NCI-H187 (cell line): ENCODE measurements at places on chromosomes 5 and 9.

DNA sequence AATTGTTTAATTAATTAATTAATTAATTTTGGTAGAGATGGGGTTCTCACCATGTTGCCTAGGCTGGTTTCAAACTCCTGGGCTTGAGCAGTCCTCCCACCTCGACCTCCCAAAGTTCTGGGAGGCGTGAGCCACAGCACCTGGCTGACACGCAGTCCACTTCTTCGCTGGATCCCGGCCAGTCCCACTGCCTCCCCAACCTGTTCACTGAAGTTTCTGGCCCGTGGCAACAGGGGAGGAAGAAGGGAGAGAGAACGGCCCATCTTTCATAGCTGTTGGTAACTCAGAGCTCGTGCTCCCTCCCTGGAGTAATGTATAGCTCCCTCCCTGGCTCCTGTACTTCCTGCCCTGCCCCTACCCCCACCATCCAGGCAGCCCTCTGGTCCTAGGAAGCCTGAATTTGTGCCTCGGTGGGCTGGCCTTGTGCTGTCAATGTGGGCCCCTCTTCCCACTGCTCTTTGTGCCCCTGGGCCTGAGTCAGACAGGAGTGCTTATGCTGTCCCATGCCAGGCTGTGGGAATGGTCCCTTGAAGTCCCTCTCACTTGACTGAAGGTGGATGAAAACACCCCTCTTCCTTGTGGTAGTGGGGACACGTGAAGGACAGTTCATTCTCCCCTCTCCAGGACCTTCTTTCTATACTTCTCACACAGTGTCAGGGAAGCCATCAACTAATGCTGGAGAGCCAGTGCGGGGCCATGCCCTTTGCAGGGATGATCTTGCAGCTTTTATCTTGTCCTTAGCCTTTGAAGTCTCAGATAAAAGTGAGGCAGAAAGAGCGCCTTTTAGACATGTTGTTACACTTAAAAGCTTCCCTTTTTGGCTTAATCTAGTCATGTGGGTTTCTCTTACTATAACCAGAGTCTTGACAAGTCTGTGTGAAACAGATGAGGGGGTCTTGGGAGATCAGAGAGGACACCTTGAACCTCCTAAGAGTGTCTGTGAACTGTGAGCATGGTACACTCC lies 38.1 kb downstream of the ANGPTL2 start:
- DNase-seq: no peak

- DNase-seq: no peak
Measured at GRCh38 chr5:137622850-137623249, 113.0 kb downstream of the KLHL3 start.

- peak; percentile 46 for DNase-seq
Measured at GRCh38 chr5:43631182-43631910, 28.4 kb downstream of the NNT start.

DNA sequence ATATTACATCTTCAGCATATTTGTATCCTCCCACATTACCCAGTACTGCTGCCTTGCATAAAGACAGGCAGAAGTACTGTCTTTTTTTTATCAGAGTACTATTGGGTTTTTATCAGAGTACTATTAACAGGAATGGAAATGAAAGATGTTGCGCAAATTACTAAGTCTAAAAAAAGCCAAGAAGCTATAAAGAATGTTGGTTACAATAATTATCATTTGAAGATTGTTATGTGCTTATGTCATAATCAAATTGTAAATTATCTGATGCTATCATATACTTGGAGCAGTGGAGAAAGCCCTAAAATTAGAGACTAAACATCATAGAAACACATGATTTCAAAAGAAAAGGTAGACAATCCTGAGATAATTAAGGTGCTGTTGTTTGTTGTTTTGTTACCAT lies 188.8 kb downstream of the CCDC192 start:
- DNase-seq: no peak

- DNase-seq: no peak
Measured at GRCh38 chr9:99336005-99336404, 113.9 kb downstream of the SEC61B start.

- DNase-seq: no peak
Measured at GRCh38 chr5:4651806-4652565, 488.1 kb upstream of the ADAMTS16 start.

DNA sequence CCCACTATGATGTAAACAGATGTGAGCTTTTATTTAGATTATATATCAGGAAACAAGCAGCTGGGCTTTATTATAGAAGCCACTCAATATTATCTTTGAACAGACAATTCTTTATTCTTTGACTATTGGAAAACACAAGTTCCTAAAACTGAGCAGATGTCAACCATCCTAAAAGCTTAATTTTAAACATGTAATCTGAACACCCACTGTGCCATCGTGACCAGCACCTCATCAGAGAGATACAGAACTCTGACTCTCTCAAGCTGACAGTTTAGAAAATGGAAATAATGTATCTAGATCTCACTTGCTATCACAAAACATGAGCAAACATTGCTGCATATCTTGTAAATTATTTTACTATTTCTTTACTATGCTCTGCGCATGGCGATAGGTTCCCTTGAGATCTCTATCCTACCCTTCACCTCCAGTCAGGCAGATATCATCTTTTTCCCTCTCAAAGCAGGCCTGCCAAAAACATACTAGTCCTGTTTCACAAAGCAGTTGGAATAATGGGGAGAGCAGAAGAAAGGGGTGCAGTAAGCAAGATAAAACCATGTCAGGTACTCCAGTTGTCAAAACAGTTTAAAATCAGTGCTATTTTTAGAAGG lies 151.0 kb downstream of the KIAA0825 start:
- DNase-seq: no peak

GRCh38 chr9:113350937-113351336 lies 1.6 kb downstream of the BSPRY start:
- no peak for DNase-seq

DNA sequence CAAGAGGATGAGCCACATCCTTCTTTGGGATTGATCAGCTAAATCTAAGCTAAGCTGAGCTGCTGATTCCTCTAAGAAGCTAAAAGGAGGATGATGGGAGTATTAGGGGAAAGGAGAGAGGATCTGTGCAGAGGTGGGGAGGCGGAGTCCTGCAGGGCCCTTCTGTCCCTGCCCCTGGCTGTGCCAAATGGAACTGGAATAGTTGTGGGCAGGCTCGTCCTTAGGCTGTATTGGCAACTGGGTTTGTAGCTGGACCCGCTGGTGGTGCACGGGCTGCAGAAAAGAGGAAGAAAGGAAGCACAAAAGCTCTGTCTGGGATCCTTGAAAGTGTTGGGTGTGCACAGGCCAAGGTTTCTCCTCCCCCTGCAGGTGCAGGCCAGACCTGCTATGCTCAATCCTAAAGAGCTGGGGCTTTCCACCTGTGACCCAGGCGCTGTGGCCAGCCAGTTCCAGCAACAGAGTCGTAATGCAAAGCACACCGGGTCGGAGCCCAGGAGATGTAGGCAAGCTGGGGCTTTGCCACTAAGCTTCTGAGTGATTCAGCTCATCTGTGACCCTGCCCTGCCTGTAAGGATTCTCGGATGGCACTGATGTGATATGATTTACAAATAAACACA lies 9.8 kb downstream of the CLTB start:
- no peak for DNase-seq

DNA sequence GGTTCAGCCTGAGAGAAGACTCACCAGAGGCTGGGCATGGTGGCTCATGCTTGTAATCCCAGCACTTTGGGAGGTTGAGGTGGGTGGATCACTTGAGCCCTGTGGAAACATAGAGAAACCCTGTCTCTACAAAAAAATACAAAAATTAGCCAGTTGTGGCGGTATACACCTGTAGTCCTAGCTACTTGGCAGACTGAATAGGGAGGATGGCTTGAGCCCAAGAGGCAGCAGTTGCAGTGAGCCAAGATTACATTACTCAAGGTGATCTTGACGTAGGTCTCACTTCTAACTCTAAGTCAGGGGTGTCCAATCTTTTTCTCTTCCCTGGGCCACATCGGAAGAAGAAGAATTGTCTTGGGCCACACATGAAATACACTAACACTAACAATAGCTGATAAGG lies 16.2 kb upstream of the ATP6V1G1 start:
- no peak for DNase-seq

- DNase-seq: no peak
Measured at GRCh38 chr5:86880785-86881492, 263.2 kb downstream of the COX7C start.

- no peak for DNase-seq
Measured at GRCh38 chr5:149684371-149684770, 45.7 kb upstream of the PPARGC1B start.

- DNase-seq: no peak
Measured at GRCh38 chr9:95107976-95108375, 209.5 kb downstream of the FANCC start.

DNA sequence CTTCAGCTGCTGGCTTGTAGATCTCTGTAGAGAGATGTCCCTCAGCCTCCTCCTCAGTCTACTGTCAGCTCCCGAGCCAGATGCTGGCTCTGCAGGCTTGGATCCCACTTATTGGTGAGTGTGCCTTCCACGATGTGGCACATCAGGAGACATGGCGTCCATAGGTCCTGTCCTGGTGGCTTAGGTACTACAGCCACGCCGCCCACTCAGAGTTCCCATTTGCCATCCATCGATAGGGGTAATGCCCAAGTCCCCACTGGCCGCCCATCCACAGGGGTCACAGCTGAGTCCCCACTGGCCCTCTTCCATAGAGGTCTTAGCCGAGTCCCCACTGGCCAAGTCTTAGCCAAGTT lies 17.3 kb downstream of the EXOC3 start:
- no peak for DNase-seq

DNA sequence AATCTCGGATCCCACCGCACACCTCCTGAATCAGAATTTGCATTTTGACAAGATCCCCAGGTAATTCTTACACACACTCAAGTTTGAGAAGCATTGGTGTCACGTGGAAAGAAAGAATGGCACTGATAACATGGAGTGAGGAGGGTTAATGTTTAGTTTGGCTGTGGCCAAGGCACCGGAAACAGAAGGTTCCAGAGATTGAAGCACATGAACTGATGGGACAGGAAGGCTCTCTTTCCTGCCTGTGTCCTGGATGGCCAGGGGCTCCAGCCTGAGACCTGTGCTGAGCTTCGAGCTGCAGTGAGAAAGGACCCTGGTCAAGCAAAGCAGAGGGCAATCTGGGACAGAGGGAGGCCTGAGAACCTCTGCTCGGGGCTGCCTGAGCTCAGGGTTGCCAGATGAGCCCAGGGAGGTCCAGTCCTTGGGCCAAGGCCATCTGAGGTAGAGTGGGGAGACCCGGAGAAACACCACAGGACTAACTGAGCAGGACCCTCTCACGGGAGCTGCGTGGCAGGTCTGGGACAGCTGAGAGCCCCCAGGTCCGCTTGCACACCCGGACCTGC lies 27.3 kb downstream of the AFAP1L1 start:
- no peak for DNase-seq

DNA sequence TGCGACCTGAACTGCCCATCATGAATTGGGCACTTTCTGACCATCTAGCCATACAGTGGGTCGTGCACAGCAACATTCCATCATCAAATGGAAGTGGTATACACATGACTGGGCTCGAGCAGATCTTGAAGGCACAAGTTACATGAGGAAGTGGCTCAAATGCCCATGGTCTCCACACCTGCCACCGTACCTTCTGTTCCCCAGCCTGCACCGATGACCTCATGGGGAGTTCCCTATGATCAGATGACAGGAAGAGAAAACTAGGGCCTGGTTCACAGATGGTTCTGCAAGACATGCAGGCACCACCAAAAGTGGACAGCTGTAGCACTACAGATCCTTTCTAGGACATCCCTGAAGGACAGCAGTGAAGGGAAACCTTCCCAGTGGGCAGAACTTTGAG lies 21.8 kb downstream of the MTMR12 start:
- no peak for DNase-seq

GRCh38 chr9:100561256-100561655 lies 16.6 kb upstream of the CAVIN4 start:
- no peak for DNase-seq

- DNase-seq: no peak
Measured at GRCh38 chr9:106769331-106769730, 93.6 kb upstream of the ZNF462 start.

DNA sequence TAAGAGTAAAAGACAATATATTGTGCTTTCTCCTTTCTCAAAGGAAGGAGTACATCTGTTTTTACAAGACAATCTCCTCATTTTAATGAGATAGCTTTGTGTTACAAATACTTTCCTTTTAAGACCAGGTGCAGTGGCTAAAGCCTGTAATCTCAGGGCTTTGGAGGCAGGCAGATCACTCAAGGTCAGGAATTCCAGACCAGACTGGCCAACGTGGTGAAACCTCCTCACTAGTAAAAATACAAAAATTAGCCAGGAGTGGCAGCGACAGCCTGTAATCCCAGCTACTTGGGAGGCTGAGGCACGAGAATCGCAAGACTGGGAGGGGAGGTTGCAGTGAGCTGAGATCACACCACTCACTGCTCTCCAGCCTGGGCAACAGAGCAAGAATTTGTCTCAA lies 11.8 kb downstream of the TMEM161B start:
- no peak for DNase-seq

- no peak for DNase-seq
Measured at GRCh38 chr5:158698768-158699284, 400.9 kb downstream of the EBF1 start.

GRCh38 chr9:21811914-21812313 lies 9.5 kb downstream of the MTAP start:
- no peak for DNase-seq

DNA sequence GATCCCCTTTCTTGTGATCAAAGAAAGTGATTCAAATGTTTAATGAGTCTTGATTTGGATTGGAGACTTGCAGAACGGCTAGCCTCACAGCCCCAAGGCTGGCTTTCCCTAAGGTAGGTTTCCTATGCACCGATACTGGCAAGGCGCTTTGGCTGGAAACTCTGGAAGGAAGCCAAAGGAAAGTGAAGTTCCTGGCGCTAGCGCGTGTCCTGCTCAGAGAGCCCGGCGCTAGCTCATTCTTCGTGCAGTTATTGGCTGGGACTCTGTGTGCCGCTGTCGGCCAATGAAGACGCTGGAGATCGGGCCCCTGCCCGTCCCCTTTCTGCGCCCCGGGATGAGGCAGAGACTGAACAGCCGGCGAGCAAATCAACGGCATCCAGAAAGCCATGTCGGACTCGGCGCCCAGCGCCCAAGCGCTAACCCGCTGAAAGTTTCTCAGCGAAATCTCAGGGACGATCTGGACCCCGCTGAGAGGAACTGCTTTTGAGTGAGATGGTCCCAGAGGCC lies at the start of gene PCDHGC3:
TSS of gene PCDHGC3 (plus strand) at position 342 of the 507 bp plus-strand sequence. CDS start at position 493, 151 bp downstream.
- no peak for DNase-seq

- no peak for DNase-seq
Measured at GRCh38 chr9:87263291-87263690, 234.4 kb upstream of the DAPK1 start.

DNA sequence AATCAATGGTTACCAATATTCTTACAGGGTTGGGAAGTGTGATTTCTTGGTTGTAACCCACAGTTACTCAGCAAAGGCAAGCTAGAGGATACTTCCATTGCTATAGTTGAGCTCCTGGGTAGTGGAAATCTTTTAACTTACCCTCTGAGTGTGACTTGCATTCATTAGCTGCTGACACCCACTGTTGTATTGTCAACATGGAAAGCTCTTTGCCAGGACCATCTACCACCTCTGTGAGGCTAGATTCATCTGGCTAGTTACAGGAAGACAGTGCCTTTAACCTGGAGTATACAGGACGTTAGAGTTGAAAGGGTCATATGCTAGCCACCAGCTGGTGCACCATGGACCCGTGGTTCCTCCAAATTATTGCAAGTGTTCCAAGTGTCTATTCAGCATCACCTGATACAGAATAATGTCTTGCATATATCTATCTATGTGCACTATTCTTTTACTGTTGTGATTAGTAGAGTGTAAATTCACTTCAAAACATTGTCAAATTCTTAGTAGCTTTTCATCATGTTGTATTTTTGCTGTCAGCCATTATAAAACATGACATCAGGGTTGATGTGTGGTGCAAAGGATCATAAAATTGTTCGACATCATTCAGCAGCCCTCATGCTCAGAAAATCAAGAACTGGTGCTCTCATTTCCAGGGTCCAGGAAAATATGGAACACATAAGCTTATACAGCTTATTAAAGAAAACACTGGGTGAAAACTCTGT lies 239.0 kb downstream of the PJA2 start:
- DNase-seq: no peak
